CD8-positive, alpha-beta memory T cell (primary cell): ENCODE measurements at places on chromosomes 12 and 14.

GRCh38 chr12:8157484-8158198 is 826 bp downstream of the ZNF705A start:
- DNase-seq = no peak

DNA sequence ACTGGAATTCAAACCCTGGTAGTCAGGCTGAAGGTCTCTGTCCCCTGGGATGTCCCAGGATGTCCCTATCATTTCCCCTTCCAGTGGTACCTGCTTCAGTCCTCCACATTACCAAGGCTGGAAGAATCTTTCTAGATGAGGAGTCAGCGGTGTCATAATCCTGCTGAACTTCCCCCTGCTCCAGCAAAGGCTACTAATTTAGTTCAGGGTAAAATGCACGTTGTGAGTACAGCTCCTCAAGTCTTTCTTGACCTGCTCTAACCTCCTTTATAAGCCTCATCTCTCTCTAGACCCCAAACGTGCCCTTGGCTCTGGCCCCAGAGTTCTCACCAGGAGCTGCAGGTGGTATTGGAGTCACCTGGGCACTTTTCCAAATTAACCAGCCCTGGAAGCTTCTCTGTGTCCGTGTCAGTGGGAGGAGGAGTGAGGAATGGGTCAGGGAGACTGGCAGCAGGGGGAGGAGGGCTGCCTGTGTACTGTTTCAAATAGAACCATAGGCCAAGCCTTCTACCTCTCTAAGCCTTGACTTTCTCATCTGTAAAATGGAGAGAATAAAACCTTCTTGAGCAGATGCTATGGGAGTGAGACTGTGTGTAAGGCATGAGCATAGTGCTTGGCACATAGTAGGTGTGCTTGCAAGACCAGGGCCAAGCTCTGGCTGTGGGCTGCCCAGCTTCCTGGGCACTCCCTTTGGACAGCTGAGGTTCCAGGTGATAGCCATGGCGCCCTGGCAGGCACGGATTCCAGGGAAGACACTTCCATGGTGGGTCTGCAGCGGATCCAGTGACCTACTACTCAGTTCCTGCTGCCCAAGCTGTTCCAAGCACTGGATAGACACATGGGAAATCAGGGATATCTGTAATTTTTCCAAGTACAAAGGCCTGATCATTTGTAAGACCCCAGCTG is 24.5 kb downstream of the ASB2 start:
- DNase-seq = no peak

GRCh38 chr14:31219169-31219568 is 11.6 kb upstream of the HECTD1 start:
- DNase-seq = no peak

GRCh38 chr12:53200458-53201176 is 6.4 kb downstream of the ITGB7 start:
- DNase-seq = no peak

DNA sequence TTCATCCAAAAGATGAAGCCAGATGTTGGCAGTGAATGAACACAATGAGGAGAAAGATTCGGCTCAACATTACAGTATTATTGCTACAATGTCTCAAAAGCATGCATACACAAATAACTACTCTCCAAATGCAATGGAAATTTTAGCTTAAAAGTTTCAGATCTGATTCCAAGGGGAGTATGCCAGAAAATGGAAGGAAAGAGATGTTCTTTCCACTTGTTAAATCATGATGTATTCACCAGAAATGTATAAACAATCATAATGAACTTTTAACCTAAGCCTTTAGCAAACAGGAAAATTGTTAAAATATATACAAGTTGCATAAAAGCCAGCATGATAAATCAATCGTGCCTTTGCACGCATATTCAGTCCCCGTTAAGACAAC is 62.1 kb downstream of the SH2B3 start:
- DNase-seq = no peak

DNA sequence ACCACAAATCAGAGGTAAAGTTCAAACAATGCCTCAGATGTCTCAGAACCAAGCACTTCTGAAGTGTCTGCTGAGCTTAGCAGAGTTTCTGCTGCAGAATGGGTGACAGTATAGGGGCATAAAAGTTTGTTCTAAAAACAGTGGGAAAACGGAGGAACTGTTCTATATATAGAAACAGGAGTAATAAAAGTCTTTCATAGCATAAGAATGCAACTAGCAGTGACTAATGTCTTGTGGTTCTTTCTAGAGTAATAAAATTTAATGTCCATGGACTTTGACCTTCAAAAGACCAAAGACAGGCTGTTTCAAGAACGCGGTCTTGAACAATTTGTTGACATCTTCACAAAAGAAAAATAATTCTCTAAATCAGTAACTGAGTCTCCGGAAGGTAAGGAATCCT is 107.5 kb upstream of the FAR2 start:
- no peak for DNase-seq

DNA sequence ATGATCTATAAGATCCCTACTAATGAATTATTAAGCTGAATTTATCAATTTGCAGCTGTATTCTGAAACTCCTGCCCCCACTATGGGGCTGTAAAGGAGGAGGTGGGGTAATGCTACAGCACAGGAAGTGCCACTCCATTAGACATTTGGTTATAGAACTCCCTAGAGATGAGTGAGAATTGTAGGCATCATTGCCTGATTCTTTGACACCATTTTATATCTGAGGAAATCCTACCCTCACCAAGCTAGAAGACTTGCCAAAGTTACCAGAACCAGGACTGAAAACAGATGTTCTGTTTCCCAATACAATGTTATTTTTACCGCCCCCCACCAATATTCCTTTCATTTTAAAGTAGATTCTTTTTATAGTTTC is 182.4 kb downstream of the EGLN3 start:
- no peak for DNase-seq
